Transverse colon (tissue), 4 donors: ENCODE measurements at places on chromosomes 7 and 10. TPM values are rescaled to one million over a fixed set of nuclear protein-coding genes. Genes with fewer than 3 reads are reported as not detected.

DNA sequence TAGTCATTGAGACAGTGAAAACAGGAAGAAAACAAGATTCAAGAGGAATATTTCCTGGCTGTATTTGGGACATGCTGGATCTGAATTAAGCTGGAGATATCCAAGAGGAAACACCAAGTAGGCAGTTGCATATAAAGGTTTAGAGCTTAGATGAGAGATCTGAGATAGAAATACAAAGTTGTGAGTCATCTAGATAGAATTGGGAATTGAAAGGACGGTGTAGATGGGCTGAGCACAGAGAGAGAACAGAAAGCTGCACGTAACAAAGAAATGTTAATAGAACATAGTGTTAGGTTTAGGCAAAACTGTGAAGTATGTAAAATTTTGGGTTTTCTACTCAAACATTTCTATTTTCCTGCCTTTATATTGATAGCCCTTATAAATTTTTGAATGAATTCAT is 218.5 kb upstream of the TMEM196 start:
- no peaks in the 10 kb centered on the region for H3K36me3 ChIP-seq
- no peaks in the 10 kb centered on the region for H3K27me3 ChIP-seq
- H3K4me3 ChIP-seq: no peak overlapping the region
- H3K4me1 ChIP-seq: no peaks in the 10 kb centered on the region
- H3K27ac ChIP-seq: no peak overlapping the region

- no peak for DNase-seq
- no peak overlapping the region for H3K4me3 ChIP-seq
- H3K27ac ChIP-seq: no peak overlapping the region
- no peaks in the 10 kb centered on the region for H3K4me1 ChIP-seq
- H3K36me3 ChIP-seq: no peaks in the 10 kb centered on the region
- no peaks in the 10 kb centered on the region for H3K27me3 ChIP-seq
These were observed 123.3 kb upstream of the LAMB4 start for GRCh38 chr7:108253275-108254044.

DNA sequence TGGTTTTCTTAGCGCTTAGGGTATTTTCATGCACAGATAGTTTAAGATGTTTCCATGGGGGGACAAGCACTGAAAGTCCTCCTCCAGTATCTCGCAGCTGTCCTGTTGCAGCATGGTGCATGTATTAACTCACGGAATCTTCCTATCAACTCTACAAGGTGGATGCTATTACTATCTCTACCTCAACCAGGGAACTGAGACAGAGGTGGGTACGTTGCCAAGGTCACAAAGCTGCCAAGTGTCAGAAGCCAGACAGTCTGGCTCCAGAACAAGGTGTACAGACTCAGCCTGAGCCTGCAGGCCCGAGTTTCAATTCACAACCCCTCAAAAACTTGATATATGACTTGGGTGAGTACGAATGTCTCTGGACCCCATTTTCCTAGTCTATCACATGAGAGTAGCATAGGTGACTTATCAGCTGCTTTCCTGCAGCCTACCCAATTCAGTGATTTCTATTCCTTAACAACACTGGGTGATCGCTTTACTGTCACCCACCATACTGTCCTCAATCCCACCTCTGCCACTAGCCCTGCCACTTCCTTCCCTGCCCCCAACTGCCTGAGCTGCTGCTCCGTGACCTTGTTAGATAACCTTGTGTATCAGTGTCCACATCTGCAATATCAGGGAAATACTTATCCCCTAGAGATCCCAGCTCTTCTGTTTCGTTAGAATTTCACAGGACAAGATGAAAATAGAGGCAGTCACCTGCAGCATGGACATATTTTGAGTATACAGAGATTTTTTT is 92.1 kb downstream of the ABCC2 start:
- no peak overlapping the region for H3K4me3 ChIP-seq
- peaks cover 39% of the 10 kb centered on the region for H3K36me3 ChIP-seq
- no peak for DNase-seq
- H3K27ac ChIP-seq: no peak overlapping the region

- H3K27me3 ChIP-seq: no peaks in the 10 kb centered on the region
- H3K36me3 ChIP-seq: no peaks in the 10 kb centered on the region
- H3K27ac ChIP-seq: no peak overlapping the region
- no peak overlapping the region for H3K4me3 ChIP-seq
These were observed 253.1 kb downstream of the GRID1 start for GRCh38 chr10:86113501-86113900.

DNA sequence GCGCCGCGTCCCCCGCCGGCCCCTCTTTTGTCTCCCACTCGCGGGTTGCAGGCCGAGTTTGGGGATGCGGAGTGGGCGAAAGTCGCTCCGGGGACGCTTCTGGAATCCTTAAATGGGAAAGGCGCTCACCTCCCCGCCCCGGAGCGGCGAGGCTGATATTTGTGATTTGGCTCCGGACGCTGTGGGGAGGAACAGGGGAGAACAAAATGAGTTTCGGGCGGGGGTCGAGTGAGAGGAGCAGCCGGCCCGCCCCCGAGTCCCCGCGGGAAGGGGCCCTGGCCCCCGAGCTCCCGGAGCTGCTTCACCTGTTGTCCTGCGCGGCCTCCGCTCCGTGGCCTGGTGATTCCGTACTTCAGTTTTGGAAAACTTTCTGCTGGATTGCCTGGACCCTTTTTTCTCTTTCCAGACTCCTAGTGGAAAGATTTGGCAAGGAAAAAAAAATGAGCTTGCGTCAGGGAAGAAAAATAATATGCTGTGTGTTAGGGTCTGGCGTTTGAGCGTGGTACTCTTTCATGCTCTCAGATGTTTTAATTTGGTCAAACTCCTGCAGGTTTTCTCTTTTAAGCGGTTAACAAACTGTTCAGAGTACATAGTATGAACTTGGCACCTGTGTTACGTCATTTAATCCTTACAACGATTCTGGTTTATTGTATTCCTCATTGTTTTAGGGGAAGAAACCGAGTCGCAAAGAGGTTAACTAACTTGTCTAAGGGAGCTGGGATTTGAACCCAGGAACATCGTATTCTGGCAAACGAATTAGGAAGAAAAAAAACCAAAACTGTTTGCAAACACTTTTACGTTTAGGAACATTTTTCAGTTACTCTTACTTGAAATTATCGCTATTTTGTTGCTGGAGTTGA is 924 bp downstream of the BMPR1A start:
- H3K4me3 ChIP-seq: peak overlapping the region; percentile 76
- peaks cover 22% of the 10 kb centered on the region for H3K4me1 ChIP-seq
- H3K27me3 ChIP-seq: no peaks in the 10 kb centered on the region
- H3K36me3 ChIP-seq: no peaks in the 10 kb centered on the region
- H3K27ac ChIP-seq: peak overlapping the region; percentile 99
- DNase-seq: peak; percentile 46

DNA sequence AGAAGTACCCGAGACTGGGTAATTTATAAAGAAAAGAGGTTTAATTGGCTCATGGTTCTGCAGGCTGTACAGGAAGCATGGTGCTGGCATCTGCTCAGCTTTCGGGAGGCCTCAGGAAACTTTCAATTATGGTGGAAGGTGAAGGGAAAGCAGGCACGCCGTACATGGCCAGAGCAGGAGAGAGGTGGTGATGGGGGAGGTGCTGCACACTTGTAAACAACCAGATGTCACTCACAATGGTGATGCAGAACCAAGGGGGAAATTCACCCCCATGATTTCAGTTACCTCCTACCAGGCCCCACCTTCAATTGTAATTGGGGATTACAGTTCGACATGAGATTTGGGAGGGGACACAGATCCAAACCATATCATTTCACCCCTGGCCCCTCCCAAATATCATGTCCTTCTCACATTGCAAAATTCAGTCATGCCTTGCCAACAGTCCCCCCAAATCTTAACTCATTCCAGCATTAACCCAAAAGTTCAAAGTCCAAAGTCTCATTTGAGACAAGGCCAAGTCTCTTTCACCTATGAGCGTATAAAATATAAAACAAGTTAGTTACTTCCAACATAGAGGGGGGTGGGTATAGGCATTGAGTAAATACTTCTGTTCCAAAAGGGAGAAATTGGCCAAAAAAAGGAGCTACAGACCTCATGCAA is 50.0 kb downstream of the RSBN1L start:
- no peak overlapping the region for H3K27ac ChIP-seq
- H3K4me3 ChIP-seq: no peak overlapping the region
- no peak for DNase-seq
- H3K27me3 ChIP-seq: no peaks in the 10 kb centered on the region

Gene CALML5
- not detected for total RNA-seq

Gene HOXA9
- 19.5 TPM for total RNA-seq

Gene PDZD7
- 0.27 TPM for total RNA-seq

Gene COL26A1
- not detected for total RNA-seq

Gene LRRC61
- 20.2 TPM for total RNA-seq

Gene WNT8B
- not detected for total RNA-seq
